ENCODE measurements at places on chromosomes 1 and 21. TPM values are rescaled to one million over a fixed set of nuclear protein-coding genes. Genes with fewer than 3 reads are reported as not detected.

DNA sequence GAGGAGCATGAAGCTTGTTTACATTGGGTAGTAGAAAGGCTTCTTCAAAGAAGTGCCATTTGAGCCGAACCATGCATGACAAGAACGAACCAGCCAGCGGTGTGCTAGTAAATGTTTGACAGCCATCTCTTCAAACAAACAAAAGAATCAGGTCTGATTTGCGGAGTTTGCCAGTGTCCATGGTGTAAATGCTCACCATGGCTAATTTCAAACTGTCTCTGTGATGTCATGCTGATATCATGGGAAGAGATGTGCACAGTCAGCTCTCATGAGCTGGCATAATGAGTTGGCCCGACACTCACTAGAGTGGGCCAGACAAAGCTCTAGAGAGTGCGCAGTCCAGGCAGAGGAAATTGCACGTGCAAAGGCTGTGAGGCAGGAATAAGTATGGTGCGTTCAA, 101.1 kb downstream of the KAZN start:
- no peaks in the 10 kb centered on the region for H3K27me3 ChIP-seq
- no peak overlapping the region for H3K27ac ChIP-seq
- no peak overlapping the region for H3K4me3 ChIP-seq
- H3K4me1 ChIP-seq, result no peaks in the 10 kb centered on the region
- H3K36me3 ChIP-seq, result no peaks in the 10 kb centered on the region

DNA sequence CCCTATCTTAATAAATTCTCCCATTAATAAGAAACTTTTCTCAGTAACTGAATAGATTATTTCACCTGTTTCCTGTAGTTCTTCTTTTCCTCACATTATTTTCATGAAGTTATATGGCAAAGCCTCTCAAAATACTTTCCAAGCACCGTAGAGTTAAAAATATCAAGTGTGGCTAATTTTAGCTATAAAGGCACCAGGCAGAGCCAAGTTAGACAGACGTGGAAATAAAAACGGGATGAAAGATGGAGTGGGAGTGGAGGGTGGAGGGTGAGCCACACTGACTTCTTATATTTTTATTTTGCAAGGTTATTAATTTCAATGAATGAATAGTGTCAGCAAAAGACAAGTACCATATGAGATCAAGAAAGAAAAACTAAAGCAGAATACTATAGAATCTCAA, 71.7 kb downstream of the ENAH start:
- DNase-seq, result no peak
- no peaks in the 10 kb centered on the region for H3K36me3 ChIP-seq
- no peaks in the 10 kb centered on the region for H3K27me3 ChIP-seq
- H3K4me3 ChIP-seq, result no peak overlapping the region
- peak overlapping the region; percentile 34 for H3K27ac ChIP-seq
- peaks cover 41% of the 10 kb centered on the region for H3K4me1 ChIP-seq

Gene AGBL4
- total RNA-seq, result 1.5 TPM

Gene URB1
- total RNA-seq, result 12.2 TPM

Gene MAP10
- total RNA-seq, result 3.3 TPM

DNA sequence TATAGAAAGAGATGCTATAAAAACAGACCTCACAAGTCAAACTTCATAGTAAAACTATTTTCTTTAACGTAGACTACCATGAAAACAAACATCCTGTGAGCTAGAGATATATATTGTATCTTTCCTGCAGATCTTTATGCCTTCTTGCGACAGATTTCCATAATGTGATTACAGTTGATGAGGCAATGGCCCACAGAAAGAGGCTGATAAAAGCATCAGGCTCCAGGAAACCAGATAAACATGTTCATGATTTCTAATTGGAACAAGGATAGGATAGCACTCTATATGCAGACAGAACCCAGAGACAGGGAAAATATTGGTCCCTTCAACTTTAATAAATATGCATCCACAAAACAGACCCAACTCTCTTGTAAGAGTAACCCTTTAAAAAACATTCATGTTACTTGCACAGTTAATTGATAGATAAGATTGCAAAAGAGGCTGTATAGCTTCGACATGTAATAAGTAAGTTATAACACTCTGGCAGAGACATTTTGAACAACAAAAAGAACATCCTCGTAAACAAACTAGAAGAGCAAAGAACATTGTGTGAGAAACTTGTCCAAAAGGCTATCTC, 329.4 kb downstream of the AGBL4 start:
- no peaks in the 10 kb centered on the region for H3K27me3 ChIP-seq
- H3K4me3 ChIP-seq, result no peak overlapping the region
- no peak for DNase-seq
- no peaks in the 10 kb centered on the region for H3K36me3 ChIP-seq
- no peak overlapping the region for H3K27ac ChIP-seq
